ENCODE measurements at places on chromosomes 7 and 10.

DNA sequence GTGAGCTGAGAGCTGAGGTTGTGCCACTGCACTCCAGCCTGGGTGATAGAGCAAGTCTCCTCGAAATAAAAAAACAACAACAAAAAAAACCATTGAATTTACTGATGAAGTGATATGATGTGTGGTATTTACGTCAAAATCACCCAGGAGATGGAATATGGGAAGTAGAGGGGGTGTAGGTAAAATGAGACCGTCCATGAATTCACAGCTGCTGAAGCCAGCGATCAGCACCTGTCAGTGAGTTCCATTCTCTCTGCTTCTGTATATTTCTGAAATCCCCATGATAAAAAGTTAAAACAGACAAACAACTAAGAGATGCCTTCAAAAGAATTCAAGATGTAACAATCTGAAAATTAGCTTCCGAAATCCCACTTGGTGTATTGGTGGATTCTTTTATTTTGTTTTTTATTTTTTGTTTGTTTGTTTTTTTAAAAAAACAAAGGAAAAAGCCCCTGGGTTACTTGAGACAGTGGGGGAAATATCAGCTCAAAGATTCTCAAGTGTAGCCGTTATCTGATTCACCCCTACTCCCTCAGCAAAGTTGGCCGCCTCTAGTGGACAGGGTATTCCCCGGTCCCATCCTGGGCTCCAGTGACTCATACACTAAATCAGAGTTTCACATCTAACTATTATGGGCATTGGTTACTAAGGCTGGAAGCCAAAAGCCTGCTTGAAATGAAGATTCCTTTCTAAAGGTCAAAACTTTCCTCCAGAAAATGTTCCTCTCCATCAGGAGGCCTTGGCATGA lies 76.4 kb downstream of the MAP3K8 start:
- DNase-seq: no peak

DNA sequence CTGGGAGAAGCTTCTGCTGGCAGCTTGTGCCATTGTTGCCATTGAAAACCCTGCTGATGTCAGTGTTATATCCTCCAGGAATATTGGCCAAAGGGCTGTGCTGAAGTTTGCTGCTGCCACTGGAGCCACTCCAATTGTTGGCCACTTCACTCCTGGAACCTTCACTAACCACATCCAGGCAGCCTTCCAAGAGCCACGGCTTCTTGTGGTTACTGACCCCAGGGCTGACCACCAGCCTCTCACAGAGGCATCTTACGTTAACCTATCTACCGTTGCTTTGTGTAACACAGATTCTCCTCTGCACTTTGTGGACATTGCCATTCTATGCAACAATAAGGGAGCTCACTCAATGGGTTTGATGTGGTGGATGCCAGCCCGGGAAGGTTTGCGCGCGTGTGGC lies 220.7 kb downstream of the ADK start:
- DNase-seq: no peak

- no peak for DNase-seq
These were observed 170.8 kb downstream of the AUTS2 start for GRCh38 chr7:69768986-69769595.

DNA sequence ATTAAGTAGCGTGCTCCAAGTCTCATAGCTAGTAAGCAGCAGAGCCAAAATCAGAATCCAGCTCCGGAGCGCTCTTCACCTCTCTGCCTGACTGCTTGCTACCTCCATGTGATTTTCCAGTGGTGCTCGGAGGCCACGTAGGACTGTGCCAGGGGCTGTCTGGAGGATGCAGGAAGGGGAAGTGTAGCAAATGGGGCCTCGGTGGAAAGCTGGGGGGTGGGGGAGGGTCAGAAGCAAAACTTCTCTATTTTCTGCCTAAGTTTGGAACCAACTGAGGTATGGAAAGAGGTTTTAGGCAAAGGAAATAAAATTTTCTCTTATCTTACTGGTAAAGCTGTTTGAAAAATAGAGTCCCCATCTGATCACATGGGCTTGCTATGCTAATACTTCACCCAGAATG lies 108.7 kb downstream of the TBXAS1 start:
- DNase-seq: no peak

DNA sequence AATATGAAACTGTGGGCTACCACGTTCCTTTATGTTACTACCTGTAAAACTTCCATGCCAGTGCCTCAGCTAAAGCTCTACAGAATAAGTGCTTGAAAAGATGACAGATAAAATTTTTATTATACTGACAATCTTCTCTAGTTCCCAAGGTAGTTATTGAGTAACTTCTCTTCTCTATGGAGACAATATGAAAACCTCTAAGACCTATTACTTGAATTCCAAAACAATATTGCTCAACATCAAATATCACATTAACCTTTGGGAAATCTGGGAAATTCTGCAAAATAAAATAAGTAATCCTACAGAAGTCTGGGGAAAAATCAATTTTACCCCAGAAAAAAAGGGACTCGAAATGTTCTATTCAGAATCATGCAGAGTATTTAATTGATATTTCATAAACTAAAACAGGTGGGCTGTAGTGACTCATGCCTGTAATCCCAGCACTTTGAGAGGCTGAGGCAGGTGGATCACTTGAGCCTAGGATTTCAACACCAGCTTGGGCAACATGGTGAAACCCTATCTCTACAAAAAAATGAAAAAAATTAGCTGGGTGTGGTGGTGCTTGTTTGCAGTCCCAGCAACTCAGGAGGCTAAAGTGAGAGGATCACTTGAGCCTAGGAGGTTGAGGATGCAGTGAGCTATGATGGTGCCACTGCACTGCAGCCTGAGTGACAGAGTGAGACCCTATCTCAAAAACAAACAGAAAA lies 23.8 kb upstream of the ANK3 start:
- DNase-seq: no peak

- DNase-seq: no peak
These were observed 996.8 kb downstream of the KCNMA1 start for GRCh38 chr10:76640806-76641205.

GRCh38 chr7:117085769-117086463 lies 132.6 kb downstream of the ST7 start:
- DNase-seq: no peak

DNA sequence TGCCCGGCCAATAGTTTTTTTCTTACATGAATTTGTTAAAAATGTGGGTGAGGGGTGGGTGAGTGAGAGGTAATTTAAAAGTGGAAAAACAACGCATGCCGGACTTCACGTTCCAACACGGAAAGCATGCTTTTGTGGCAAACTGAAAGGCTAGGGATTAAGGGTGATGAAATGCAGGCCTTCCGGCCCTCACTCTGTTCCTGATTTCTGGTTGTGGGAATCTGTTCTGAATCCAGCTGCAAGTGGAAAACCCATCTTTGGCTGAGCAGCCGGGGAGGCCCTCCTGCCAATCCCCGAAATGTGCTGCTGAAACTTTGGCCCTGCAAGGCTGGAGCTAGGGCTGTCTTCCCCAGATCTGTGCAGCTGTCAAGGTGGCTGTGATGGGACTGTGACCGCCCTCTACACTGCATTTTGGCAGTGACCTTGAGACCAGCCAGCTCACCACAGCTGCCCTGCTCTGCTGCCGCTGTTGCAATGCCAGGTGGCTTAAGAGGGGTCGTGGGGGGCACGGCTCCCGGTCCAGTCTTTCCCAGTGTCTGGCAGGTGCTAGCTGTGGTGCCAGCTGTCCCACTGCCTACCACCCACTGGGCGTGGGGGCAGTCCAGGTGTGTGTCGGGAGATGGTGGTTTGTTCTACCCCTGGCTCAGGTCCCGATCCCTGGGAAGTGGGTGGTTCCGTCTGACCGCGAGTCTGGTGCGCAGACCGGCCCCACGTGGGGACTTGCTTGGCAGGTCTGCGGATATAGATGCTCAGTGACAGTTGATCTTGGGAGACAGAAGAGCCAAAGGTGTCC lies 39.0 kb downstream of the TET1 start:
- no peak for DNase-seq

DNA sequence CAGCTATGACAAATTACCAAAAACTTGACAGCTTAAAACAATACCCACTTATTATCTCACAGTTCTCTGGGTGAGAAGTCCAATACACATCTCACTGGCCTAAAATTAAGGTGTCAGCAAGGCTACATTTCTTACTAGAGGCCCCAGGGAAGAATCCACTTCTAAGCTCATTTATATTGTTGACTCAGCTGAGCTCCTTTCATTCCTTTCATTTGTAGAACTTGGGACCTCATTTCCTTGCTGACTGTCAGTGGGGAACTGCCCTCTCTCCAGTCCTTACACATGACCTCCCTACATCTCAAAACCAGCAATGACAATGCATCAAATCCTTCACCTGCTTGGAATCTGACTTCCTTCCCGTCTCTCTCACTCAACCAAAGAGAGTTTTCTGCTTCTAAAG lies 240.3 kb downstream of the IPMK start:
- DNase-seq: no peak

- DNase-seq: no peak
These were observed 168.0 kb upstream of the RHEB start for GRCh38 chr7:151687523-151688235.

DNA sequence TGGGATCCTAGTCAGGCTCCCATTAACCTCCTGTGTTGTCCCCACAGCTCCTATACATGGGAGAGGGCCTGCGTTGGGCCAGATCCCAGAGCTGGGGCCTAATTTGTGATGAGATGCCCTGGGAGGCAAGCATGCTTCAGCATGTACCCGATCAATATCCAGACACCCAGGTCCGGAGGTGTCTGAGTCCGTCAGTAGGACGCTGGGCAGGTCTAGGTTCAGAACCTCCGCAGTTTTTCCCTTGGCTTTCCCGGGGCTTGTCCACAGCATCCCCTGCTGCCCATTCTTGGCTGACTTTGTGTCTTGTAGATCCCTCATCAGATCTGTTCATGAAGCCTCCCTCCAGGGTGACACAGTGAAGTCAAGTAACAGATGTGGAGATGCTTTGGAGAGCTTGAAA lies 32.7 kb upstream of the RBAK start:
- no peak for DNase-seq

- no peak for DNase-seq
These were observed 102.9 kb downstream of the ZNF438 start for GRCh38 chr10:30928742-30929141.

DNA sequence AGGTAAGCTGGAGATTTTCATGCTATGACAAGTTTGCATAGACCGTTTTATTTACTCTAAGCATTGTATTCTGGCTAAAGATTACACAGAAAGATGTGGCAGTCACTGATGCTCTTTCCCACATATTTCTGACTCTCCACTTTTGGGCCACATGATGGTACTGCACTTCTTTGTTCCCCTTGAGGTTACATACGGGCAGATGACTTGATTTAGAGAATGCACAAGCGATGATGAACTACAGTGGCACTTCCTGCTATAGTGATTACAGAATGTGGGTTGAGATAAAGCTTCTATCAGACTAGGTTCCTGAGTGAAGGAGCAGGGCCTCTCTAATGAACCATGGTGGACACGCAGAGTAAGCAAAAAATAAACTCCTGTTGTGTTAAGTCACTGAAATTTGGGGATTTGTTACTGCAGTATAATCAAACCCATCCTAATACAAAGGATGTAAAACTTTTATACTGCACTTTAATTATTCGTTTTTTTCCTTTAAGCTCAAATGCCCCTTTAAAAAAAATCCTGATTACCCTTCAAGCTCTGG lies 177.9 kb downstream of the TAX1BP1 start:
- no peak for DNase-seq

GRCh38 chr10:130029209-130029608 lies 65.1 kb upstream of the EBF3 start:
- no peak for DNase-seq

- DNase-seq: peak; percentile 74
These were observed 31.0 kb downstream of the AMZ1 start for GRCh38 chr7:2719007-2719406.

- no peak for DNase-seq
These were observed 124.1 kb downstream of the ZNF365 start for GRCh38 chr10:62498271-62498670.

- DNase-seq: no peak
These were observed 28.0 kb downstream of the GLCCI1 start for GRCh38 chr7:7996568-7996967.

DNA sequence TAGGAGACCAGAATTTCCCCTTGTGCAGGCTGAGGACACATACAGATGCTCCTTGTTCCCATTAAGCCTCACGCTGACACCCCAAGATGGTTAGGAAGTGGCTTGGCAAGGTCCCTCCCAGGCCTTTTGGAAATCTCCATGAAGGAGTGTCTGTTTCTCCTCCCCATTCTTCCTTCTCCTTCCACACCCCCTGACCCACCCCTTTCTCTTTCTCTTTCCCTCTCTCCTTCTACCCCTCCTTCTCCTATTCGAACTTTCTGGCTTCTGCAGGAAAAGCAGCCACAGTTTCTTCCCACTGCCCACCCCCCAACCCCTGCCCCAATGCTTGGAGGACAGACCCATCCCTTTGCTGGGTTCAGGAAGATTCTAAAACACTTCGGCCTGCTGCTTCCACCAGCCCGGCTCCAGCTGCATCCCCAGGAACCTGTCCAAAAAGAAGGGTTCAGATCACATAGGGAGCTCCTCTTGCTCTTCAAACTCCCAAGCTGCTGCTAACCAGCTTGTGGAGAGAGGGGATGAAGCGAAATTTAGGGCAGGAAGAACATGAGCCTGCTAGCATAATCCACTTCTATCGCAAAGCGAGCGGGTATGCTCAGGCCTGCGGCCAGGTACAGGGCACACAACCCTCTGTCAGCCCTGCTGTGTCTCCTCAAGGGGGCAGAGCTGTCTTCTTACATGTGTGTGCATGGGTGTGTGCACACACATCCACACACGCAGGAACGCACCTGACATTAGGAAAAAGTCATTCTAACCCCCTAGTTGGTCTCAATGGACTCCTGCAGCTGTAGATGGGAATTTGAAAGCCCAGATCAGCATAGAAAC lies 80.4 kb downstream of the PPP1R3C start:
- no peak for DNase-seq

DNA sequence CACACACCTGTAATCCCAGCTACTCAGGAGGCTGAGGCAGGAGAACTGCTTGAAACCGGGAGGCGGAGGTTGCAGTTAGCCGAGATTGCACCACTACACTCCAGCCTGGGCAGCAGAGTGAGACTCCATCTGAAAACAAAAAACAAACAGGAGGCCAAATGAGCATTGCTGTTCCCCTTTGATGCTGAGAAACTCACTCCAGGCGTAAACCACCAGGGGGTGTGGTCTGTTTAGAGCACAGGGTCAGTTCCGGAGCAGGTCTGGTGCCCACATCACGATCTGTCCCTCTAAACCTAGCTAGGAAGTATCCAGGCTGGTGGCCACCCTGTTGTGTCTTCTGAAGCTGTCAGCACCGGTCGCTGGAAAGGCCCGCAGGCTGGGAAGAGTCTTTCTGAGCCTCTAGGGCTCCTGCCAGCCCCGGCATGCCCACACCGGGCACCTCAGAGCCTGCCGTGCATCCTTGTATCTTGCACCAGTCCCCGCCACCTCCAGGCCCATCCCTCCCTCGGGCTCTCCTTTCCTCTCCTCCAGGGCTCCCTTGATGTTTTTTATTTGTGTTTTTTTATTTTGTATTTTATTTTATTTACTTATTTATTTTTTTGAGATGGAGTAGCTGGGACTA lies 66.3 kb upstream of the SH2B2 start:
- DNase-seq: no peak
